CD4-positive, alpha-beta T cell treated with Interleukin-15 for 4 hours (primary cell): ENCODE measurements at places on chromosomes 16 and 17.

GRCh38 chr17:76004750-76005262 lies 4.2 kb downstream of the CDK3 start:
- no peak for DNase-seq

GRCh38 chr17:68963958-68964357 lies 8.8 kb upstream of the ABCA8 start:
- DNase-seq: no peak

DNA sequence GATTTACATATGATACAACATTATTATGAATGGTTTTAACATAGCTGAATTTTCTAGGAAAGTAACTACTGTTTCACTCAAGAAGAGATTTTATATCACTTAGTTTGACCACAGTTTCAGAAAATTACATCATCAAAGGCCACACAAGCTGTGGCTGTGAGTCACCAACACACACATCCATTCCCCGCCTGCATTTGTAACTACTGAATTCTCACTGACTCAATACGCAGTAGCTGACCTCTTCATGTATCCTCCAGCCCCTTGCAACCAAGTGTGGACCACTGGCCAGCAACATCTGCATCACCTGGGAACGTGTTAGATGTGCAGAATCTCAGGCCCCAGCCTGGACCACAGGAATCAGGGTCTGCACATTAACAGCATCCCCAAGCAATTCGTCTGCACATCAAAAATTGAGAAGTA lies 197.6 kb downstream of the XYLT1 start:
- DNase-seq: peak; percentile 52

DNA sequence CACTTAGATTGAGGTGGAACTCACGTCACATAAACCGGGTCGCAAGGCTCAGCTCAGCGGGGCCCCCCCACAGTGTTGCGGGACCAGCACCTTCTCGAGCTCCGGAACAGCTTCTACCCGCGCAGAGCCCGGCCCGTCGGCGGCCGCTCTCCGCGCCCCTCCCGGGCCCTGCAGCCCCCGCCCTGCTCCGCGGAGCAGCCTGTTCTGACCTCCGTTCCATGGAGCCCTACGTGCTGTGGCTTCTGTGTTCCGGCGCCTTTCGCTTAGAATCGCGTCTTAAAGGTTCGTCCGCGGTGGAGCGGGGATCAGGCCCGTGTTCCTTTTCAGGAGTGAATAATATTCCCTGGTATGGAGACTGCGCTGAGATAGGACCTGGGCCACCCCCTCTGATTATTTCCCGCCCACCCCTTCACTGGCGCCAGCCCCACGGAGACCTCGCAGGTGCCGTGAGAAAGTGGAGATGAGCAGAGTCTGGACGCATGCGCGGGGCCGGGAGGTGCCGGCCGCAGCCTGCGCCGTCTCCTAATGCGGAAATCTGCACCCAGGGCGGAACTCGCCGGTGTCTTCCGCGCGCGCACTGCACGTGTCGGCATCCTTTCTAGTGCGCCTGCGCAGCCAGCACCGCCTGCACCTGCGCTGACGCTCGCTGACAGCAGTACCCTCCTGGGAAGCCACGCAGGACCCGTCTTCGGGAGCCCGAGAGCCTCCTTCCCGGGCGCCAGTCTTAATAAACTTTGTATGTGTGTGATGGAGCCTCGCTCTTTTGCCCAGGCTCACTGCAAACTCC lies 30.9 kb downstream of the ZNF778 start:
- DNase-seq: no peak

DNA sequence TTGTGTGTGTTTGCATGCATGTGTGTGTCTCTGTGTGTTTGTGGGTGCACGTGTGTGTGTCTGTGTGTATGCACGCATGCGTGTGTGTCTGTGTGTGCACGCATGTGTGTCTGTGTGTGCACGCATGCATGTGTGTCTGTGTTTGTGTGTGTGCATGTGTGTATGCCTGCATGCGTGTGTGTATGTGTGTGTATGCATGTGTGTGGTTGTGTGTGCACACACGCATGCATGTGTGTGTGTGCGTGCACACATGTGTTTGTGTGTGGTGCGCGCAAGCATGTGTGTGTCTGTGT lies 239.9 kb upstream of the TNRC6C start:
- no peak for DNase-seq

- DNase-seq: no peak
Observed at GRCh38 chr16:79560318-79560717, 40.2 kb downstream of the MAF start.

GRCh38 chr17:61335105-61335844 lies 64.4 kb upstream of the TBX2 start:
- no peak for DNase-seq

DNA sequence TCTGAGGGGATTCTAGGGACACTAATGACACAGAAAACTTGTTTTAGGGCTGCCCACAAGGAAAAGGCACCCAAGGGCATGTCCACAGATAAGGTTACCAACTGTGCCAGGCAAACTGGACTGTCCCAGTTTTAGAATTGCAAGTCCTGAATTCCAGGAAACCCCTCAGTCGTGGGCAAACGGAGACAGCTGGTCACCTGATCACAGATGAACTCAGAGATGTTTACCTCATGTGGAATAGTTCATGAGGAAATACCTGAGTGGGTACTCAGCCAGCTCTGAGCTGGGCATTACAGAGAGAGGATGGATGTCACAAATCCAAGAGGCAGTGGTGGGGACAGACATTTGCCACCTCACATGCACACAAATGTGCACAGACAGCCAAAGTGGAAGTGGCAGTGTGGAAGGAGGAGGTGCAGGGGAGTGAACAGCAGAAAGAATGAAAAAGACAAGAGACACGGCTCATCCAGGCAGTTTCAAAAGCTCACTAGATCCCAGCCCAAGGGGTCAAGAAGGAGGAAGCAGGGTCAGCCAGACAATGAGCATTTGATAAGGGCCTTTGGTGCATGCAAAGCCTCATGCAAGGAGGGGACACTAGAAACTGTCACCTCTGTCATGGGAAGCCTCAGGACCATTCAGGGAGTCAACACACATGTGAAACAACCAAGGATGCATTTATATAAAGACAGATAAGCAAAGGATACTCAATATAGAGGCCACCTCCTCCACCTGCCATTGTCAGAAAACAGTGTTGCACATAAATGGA lies 24.8 kb downstream of the TTLL6 start:
- no peak for DNase-seq

DNA sequence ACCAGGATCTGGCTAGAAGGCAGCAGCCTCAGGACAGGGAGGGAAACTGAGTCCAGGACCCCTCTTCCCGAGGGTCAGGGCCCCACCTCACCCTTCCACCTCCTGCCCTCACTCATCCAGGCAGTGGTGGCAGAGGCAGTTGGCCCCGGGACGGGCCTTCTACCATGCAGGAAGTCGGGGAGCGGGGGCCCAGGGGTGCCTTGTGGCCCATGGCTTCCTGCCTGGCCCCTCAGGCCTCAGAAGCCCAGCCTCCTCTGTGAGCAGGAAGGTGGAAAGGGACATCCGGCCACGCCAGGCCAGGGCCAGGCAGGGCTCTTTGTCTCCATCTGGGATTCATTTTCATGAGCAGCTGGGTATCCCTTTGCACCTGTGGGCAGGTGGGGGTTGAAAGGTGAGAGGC lies 58.5 kb downstream of the BAHCC1 start:
- no peak for DNase-seq

DNA sequence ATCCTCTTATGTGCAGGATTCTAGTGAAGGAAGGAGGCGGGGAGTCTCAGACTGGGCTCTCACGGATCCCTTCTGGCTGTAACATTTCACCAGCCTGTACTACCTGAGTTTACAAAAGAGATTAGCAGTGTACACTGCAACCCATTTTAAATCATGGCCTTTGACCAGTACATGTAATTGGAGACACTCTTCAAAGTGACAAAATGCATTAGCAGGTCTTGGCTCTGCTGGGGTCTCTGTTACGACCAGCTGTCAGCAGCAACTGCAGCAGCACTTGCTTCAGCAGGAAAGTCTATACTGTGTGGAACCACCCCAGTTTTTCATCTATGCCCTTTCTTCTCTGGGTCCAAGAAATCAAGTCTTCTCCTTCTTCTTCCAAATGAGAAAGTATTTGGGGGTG lies 322.8 kb upstream of the ASIC2 start:
- no peak for DNase-seq

GRCh38 chr17:3529817-3530741 lies 27.5 kb downstream of the TRPV3 start:
- no peak for DNase-seq

GRCh38 chr16:85133290-85133599 lies 21.0 kb upstream of the CIBAR2 start:
- no peak for DNase-seq

GRCh38 chr17:40705584-40705983 lies 2.0 kb upstream of the KRT24 start:
- no peak for DNase-seq

GRCh38 chr16:3858801-3859200 lies 21.7 kb downstream of the CREBBP start:
- no peak for DNase-seq

DNA sequence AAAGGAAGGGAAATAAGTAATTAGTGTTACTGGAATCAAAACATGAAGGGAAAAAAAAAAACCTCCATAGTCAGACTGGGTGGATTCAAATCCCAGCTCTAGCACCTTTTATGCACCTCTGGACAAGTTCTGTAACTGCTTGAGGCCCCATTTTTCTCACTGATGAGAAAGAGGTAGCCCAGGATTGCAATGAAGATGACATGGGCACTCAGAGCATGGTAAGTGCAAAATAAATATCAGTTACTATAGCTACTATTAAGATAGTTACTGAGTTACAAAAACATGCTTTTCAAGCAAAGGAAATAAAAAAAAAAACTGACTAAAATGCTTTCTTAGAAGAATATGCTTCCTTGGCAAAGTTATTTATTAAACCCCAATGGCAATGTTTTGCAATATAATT lies 58.8 kb downstream of the CEP95 start:
- no peak for DNase-seq

DNA sequence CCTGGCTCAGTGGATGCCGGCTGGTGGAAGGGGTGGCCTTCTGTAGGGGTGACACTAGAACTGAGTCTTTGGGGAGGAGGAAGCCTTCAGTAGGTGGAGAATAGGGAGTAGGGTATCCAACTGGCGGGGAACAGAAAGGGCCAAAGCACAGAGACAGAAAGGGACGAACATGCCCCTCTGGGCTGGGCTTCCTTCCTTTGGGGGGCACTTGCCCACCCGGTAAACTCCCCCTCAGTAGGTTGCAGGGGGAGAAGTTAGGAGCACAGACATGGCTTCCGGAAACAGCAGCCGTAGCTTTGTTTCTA lies 774 bp downstream of the ENGASE start:
- no peak for DNase-seq

- no peak for DNase-seq
Observed at GRCh38 chr17:35048685-35049379, 14.7 kb downstream of the RFFL start.
